ENCODE measurements at places on chromosomes 7 and 10.

DNA sequence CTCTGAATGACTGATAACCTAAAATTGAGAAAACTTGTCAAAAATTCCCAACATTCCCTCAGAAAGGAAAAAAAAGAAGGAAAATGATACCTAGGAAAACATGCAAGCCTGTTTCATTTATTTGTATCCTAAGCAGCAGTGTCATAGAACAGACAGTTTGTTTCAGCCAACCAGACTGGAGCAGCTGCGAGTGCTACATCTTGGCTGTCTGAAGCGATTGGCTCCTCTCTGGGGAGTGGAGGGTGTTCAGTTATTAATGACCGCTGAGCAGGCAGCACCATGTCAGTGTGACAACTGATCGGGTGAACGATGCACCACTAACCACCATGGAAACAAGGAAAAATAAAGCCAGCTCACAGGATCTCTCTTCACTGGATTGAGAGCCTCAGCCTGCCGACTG lies at the start of gene LRRN3:
TSS of gene LRRN3 (plus strand) at position 282 of the 400 bp plus-strand sequence. CDS start 31,646 bp downstream, outside the sequence.
- DNase-seq: no peak

DNA sequence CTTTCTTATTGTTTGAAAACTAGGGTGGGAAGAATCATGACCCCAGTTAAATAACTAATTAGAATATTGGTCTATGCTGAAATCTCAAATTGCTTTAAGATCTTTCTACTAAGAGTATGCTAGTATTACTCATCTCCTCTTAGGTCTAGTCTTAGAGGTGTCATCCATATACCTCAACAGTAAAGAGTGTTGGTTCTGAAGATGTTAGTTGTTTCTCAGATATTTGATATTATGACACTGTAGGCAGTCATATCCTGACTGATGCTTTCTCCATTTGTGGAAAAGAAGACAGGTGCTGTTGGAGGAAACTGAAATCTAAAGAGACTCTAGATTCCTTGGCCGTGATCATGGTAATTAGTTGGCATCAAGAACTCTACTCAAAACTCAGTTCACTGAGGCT lies 21.2 kb downstream of the BPGM start:
- DNase-seq: no peak

GRCh38 chr7:80445351-80445750 lies 66.5 kb downstream of the GNAT3 start:
- no peak for DNase-seq

GRCh38 chr10:24589265-24589664 lies 134.4 kb downstream of the ARHGAP21 start:
- DNase-seq: no peak

DNA sequence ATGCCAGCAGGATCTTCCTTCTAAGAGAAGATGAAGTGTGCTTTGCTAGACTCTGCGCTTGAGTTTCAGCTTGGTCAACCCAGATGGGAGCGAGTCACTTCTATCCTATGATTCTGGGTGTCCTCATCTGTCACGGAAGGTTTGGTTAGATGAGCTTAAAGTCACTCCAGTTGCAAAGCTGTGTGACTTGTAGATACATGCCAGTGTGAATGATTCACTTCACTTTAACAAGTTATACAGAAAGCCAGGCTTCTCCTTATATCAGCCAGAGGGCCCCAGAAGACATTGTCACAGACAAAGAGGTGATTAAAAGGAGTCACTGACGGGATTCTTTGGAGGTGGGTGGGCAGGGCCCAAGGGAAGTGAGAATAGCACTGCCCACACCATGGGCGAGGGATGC lies 122.6 kb upstream of the PFKP start:
- DNase-seq: no peak

GRCh38 chr10:11824825-11825224 lies 1.7 kb downstream of the PROSER2 start:
- no peak for DNase-seq

- DNase-seq: no peak
Measured at GRCh38 chr7:114620208-114620607, 205.6 kb downstream of the FOXP2 start.

GRCh38 chr7:93977211-93977950 lies 26.8 kb downstream of the BET1 start:
- no peak for DNase-seq

DNA sequence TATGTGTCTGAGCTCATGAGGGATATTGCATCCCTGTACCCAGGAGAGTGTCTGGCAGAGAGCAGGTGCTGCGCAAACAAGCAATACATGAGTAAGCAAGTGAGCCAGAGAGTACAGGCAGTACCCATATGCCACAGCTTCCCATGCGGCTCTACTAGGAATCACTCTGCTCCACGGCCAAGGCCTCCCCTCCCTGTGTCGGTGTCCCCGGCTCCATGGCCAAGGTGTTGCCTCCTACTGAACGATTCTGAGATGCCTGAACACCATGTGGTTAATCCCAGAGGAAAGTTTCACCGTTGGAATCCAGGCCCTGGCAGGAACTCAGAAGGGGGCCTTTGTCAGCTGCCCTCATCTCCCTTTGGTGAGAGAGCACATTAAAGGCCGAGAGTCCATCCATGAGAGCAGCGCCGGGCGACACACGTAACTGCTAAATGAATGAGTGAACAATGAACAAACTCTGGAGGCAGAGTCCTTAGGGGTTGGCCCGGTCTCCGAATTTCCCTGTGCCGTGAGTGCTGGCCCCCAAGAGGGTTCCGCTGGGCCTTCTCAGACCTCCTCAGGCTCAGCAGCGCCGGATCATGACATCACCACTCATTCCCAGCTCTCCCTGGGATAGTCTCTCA lies 136.0 kb upstream of the FAM20C start:
- no peak for DNase-seq

- no peak for DNase-seq
Measured at GRCh38 chr10:113153493-113154102, 203.6 kb downstream of the TCF7L2 start.

- DNase-seq: no peak
Measured at GRCh38 chr10:3429676-3430075, 257.1 kb upstream of the PITRM1 start.

DNA sequence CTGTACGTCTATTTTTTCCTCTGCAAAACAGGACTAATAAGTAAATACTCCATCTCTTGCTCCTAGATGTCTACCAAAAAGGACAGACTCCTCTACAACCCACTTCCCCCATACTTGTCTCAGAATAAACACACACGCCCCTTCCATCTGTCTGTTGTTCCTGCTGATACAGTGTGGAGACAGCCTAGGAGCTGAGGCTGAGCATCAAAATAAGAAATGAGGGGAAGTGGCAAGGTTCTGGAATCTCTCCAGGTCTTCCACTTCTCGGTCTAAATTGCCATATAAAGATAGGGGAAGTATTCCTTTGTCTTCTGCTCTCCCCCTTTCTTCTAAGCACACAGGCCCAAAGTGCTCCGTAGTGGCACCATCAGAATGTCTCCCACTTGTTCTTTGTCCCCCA lies 30.8 kb upstream of the VSIR start:
- DNase-seq: no peak

DNA sequence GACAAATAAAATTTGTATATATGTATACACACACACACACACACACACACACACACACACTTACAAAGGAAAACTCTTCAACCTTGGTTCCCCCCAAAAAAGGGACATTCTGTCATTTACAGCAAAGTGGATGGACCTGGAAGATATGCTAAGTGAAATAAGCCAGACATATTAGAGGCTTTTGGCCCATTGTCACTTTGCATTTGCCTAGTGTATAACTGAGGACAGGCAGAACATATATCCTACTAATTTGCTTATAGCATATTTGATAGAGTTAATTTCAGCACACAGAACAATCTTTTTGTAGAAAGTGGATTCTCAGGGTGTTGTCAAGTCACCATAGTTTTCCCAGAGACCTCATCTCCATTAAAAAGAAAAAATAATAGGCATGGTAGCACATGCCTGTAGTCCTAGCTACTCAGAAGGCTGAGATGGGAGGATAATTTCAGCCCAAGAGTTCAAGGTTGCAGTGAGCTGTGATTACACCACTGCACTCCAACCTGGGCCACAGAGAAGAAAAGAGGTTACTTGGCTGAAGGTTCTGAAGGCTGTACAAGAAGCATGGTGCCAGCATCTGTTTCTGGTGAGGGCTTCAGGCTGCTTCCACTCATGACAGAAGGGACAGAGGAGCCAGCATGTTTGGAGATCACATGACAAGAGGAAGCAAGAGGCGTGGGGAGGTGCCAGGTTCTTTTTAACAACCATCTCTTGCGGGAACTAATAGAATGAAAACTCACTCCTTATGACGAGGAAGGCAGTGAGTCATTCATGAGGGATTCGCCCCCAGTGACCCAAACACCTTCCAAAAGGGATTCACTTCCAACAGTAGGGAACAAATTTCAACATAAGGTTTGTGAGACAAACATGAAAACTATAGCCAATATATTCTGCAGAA lies 135.6 kb downstream of the TMEM168 start:
- DNase-seq: no peak

GRCh38 chr7:73738220-73738611 lies 386 bp downstream of the ABHD11 start:
- DNase-seq: peak; percentile 64

GRCh38 chr7:135710417-135711138 lies 17.4 kb downstream of the SLC13A4 start:
- peak; percentile 31 for DNase-seq

DNA sequence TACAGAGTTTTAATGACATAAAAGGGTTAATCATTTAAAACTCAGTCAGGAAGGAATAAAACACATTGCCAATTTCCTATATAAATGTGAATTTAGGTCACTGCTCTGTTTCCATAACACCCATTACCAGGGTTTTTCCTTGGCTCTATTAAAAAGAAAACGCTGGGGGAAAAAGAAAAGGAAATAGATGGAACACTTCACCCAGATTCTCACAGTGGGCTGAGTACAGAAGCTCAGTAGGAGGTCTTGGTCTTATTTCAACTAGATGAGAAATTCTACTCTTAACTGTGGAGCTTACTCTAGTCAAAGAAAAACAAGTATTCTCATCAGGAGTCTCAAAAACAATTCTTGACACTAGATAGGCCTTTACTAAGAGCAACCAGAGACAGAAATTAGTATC lies 36.5 kb downstream of the GLUD1 start:
- no peak for DNase-seq

DNA sequence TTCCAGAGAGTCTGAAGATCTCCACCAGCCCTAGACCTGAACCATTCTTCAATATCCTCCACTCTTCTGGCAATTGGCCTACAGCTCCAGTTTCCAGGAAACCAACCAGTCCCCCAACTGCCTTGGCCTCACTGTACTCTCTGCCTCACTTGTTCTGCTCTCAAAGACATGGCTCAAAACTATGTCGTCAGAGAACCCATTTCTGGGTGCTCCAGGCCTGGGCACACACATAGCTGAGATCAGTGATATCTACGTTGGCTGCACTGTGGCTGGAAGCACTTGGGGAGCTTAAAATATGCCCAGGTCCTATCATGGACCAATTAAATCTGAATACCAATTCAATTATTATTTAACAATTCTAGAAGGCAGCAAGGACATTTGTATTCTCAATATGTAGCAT lies 93.1 kb downstream of the COBL start:
- DNase-seq: no peak

GRCh38 chr7:98209166-98209920 lies 1.9 kb upstream of the BHLHA15 start:
- DNase-seq: peak; percentile 8

- DNase-seq: no peak
Measured at GRCh38 chr7:39342763-39343162, 223.4 kb upstream of the YAE1 start.

Measured in WTC11 (cell line).